Panc1 (cell line): ENCODE measurements at places on chromosomes 11 and 22.

DNA sequence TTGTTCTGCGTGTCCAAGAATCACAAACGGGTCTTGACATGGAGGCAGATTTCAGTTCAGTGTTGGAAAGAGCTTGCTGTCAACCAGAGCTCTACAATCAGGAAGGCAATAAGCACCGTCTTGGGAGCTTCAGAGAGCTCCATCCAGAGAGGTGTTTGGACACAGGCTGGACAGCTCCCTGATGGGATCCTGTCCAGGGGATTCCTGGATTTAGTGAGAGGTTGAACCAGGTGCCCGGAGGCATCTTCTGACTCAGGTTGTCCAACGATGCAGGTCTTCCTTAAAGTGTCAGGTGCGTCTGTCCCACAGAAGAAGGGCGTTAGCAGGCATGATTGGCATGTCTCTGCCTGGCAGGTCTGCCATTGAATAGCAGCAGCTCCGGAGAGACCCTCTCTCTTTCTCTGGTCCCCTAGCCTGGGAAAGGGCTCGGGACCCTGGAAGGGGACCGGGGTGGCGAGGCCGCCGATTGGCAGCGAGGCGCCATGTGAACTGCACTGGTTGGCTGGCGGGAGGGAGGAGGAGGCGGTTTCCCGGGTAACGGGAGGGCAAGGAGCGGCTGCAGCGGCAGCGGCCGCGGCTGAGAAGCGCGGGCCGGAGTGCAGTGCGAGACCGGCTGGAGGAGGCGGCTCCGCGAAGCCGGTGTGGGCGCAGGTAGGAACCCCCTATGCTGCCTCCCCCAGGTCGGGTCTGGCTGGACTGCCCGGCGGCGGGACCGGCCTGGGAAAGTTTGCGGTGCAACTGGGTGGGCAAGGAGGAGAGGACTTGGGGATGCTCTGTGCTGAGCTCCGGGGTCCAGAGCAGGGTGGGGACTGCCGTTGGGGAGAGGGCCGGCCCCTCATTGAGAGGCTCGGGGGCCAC is 104.1 kb upstream of the E2F8 start:
- no peak for DNase-seq

- no peak for DNase-seq
These were observed 2.9 kb upstream of the HMBS start for GRCh38 chr11:119081682-119082260.

GRCh38 chr11:65916391-65916790 is 2.5 kb downstream of the C11orf68 start:
- DNase-seq, result no peak

GRCh38 chr11:79860336-79860735 is 419.5 kb upstream of the TENM4 start:
- no peak for DNase-seq

DNA sequence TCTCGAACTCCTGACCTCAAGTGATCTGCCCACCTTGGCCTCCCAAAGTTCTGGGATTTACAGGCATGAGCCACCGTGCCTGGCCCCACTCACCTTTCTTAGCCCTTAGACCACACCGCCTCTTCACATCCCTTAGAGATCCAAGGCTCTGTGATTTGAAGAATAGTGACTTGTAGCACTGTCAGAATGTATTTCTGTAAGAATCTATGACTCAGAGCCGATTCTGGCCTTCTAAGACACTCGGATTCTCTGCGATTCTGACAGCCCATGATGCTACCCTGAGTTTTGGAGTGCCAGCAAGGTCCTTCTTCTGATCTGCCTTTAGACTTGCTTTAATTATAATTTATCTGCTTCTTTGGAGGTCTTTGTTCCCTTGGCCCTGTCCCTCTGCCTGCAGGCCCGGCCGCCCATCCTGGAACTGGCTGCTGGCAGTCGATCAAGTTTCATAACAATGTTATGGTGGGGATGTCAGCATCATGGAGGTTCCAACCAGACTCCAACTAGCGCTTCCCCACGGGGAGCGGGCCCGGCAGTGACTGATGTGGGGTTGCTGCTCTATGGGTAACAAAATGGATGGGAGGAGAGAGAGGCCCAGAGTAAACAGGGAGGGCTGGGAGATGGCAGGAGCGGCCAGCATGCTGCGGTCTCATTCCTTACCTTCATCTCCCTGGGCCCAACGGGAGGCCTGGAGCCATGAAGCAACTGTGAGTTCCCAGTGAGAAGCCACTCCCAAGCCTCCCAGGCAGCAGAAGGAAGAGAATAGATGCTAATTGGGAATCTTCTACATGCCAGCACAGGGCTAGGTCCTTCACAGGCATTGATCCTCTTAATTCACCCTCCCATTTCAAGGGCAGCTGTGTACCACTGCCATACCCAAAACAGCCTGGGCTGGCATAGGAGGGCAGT is 55.7 kb upstream of the RASD2 start:
- DNase-seq, result no peak

DNA sequence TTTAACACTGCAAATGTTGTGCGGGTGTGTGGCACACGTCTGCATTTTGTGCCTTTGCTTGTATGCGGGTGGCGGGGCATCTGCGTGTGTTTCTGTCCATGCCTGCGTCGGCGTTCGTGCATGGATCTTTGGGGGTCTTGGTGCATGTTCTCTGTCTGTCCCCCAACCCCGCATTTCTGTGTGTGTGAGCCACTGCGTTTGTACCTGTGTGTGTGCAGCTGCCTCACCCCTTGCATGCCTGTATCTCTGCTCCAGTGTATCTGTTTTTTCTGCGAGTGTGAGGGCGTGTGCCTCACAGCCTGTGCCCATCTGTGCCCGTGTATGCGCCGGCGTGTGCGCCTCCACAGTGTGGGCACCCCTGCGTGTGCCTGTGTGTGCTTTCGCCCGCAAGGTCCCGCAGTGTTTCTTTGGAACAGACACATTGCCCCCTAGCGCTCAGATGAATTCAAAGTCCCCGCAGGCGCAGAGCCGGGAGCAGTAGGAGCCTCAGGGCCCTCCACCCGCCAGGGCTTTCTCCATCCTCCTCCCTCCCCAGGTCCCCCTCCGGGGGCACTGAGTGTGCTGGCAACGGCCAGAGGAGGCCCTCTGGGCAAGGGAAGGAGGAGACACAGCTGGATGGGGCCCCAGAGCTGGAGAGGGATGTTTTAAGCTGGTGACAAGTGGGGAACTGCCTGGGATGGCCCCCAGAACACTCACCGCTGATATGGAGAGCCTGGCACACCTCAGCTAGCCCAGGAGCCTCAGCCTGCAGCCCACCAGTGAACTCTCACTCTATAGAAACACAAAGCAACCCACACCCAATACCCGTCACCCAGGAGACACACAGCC is 3.1 kb upstream of the MN1 start:
- peak; percentile 12 for DNase-seq

- no peak for DNase-seq
These were observed 1093.3 kb downstream of the BRD1 start for GRCh38 chr22:48734359-48734758.

- no peak for DNase-seq
These were observed 300.8 kb upstream of the ISX start for GRCh38 chr22:34765115-34765514.

- no peak for DNase-seq
These were observed 1.6 kb downstream of the DIXDC1 start for GRCh38 chr11:111938687-111939160.

GRCh38 chr11:95795627-95796295 is 5.5 kb downstream of the CEP57 start:
- DNase-seq, result no peak

DNA sequence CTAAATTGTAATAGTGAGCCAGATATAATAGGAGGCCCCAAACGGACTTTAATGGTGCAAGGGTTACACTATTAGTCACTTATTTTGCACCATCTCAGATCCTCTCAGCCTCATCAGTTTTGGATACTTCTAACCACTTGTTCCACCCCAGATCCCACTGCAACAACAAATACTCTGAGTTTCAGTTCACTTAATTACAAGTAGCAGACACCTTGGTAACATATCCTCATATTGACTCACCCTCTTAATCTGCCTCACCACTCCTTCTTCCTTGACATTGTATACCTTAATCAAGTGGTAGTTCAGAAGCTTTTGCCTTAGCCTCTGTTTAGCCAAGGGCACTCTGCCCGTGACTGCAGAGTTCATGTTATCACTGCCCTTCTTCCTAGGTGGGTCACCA is 256.1 kb upstream of the UBASH3B start:
- DNase-seq, result no peak

GRCh38 chr11:91220476-91221202 is 997.8 kb upstream of the CHORDC1 start:
- DNase-seq, result no peak

- no peak for DNase-seq
These were observed 105.9 kb downstream of the SLC17A6 start for GRCh38 chr11:22444076-22444475.

GRCh38 chr11:121580154-121580553 is 127.4 kb upstream of the SORL1-AS1 start:
- DNase-seq, result no peak

DNA sequence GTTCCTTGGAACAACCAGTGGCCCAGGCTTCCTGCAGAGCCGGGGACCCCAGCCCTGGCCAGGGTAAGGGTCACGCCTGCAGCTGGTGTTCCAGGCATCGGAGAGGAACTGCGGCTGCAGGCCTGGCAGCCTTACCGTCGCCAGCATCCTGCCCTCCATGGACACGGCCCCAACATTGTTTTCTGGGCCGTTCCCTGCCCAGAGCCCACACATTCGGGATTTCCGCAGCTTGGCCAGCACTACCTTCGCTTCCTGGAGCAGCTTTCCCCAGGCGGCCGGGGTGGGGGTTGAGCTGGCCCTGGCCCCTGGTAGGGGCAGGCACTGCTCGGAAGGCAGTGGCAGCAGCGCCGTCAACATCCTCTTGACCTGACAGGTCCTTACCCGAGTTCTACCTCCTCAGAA is 17.7 kb downstream of the TXN2 start:
- no peak for DNase-seq

- no peak for DNase-seq
These were observed 25.5 kb downstream of the CTNND1 start for GRCh38 chr11:57787006-57787604.

GRCh38 chr11:125902927-125903710 is at the start of gene PUS3:
TSS of gene PUS3 (minus strand) at chr11:125903206. CDS start at chr11:125896284, 6,922 bp downstream.
- no peak for DNase-seq

GRCh38 chr22:35459423-35459894 is 59.5 kb downstream of the MCM5 start:
- no peak for DNase-seq

- no peak for DNase-seq
These were observed 16.9 kb downstream of the LMO2 start for GRCh38 chr11:33874910-33875490.

DNA sequence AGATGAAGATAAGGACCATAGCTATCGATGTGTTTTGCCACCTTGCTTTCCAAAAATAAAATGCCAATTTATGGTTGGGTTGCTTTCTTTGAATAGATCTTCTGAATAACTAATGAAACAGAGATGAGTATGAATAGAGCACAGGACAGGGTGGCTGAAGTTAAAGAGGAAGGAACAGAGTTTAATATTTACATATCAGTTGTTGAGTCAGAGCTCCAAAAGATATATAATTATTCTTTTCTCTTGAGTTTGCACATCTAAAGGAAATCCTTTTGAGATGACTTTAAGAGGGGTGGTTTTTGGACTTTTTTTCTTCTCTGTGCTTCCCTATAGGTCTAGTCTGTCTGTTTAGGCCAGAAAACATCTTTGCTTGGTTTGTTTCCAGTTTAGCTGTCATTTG is 115.2 kb downstream of the DDX10 start:
- DNase-seq, result no peak

DNA sequence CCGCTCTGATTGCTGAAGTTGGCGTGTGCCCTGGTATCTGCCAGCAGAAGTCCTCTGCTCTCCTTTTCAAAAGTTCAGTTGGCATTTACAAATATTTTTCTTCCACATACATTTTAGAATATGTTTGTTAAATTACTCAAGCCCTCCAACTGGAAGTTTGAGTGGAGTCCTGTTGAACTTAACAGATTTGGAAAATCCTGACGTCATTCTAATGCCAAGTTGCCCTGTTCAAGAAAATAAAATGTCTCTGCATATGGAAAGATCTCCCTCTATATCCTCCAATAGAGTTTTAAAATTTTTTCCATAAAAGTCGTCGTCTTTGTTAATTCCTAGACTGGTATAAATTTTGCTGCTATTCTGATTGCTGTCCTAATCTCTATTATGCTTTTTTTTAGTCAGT is 3.3 kb downstream of the KCNQ1OT1 start:
- DNase-seq, result no peak

- no peak for DNase-seq
These were observed 16.8 kb upstream of the MUC6 start for GRCh38 chr11:1053121-1053901.

GRCh38 chr22:27488456-27489177 is 312.9 kb downstream of the MN1 start:
- DNase-seq, result no peak

DNA sequence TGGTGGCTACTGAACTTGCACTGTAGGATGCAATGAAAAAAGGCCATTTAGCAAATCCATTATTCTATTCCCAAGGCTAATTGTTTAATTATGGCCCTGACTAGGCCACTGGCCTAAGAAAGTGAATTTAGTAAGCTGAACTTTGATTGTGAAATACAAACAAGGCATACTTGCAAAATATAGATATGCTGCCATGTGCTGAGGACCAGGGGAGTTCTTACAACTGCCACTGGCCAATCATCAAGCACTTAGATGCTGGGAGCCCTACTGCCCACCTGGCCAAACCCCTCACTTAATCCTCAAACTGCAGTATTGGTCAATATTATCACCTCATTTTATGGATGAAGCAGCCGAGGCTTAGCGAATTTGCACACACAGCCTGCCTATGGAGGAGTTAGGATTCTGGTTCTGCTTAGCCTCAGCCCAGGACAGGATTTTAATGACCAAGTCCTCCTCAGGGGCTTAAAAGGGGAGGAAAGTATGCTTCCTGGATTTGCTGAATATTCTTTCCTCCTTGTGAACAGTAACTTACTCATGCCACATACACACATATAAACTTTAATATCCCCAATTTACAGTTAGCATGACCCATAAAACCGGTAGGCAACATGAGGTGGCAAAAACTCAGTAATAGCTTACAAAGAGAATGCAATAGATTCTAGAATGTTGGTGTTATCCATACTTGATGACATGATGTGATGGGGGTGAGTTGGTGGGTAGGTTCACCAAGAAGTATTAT is 39.3 kb downstream of the CD44 start:
- DNase-seq, result no peak

- DNase-seq, result no peak
These were observed 5.5 kb downstream of the H19 start for GRCh38 chr11:1992111-1992510.

GRCh38 chr11:125253795-125254525 is 89.4 kb downstream of the PKNOX2 start:
- no peak for DNase-seq

- DNase-seq, result no peak
These were observed 14.4 kb upstream of the LRP5 start for GRCh38 chr11:68297812-68298658.

- no peak for DNase-seq
These were observed 5.5 kb downstream of the C11orf24 start for GRCh38 chr11:68266121-68266891.

GRCh38 chr22:27114186-27114585 is 456.8 kb downstream of the MIAT start:
- DNase-seq, result no peak
